GM12878 (cell line): ENCODE measurements at places on chromosomes 5 and 9. TPM values are rescaled to one million over a fixed set of nuclear protein-coding genes. Genes with fewer than 3 reads are reported as not detected.

The NOXA1 gene
- total RNA-seq = not detected in 2 replicates

The GLIPR2 gene
- 2.6 and 3.5 TPM in 2 replicates for total RNA-seq

The CTSL gene
- 0.72 TPM in 1 of 2 replicates, not detected in the other for total RNA-seq

The PARP8 gene
- total RNA-seq = 34.5 and 37.0 TPM in 2 replicates

DNA sequence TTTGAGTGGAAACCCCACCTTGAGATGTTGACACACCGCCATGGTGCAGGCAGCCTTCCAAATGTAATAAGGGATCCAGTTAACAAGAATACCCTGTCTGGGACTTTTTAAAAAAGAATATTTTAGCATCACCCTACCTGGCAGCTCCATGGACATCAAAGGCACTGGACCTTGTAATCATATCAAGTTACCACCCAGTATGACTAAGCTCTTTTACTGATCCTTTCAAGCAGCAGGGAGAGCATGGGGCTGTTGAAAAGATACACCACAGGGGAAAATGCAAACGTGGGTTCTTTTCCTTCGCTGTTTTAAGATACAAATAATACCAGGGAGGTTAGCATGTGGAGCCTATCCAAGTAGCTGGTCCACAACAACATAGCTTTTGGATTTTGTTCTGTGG, 211.2 kb downstream of the SAXO1 start:
- DNase-seq = no peak

DNA sequence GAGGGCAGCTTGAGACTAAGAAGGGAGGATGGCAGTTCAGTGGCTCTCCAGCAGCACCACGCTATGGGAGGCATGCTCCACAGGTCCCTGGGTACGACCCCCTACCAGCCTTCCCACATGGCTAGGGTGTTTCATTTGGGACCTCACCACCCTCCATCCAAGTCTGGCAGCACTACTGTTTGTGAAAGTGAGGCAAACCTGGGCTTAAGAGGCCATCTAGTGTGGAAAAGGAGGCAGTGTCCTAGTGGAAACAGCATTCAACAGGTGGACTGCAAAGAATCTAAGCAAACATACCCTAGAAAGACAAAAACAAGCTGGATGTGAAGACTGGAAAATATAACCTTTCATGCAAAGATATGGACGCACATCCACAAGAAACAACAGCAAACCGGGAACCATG, 4.8 kb upstream of the C5orf47 start:
- no peak for DNase-seq

DNA sequence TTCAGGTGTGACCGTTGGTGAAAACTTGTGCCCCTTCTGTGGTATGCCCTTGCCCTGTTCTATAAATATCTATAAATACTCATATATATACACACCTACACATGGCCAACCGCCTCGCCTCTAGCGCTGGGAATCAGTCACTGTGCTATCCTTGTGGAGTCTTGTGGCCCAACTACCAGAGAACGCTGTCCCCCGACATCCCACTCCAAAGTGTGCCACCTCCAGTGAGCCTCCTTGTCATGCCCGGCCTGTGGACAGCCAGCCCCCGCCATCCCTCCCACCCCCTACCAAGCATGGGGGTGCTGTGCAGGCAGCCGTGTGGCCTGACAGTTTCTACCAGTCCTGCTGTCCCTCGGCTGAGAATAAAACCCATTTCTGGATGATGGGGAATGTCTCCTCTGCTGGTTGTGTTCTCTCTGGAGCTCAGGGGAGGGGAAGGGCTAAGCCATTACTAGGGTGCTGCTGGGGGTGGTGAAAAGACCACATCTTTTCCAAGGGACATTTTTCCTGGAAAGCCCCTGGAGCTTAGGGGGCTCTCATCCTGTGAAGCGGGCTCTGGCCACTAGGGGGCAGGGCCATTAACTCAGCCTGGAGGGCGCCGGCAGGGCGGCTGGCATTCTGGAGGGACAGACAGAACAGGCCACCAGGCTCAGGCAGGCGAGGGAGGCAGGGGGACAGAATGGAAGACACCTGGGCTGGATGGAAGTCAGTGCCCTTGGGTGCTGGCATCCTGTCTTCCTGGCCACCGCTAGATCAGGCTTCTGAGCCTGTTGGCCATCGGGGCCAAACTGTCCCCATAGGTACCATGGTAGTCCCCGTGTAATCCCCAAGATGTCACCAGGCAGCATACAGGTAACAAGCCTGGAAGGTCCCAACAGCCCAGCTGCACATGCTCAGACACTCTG, 20.7 kb downstream of the GOLGA2 start:
- no peak for DNase-seq

- DNase-seq = no peak
These were observed 171.7 kb downstream of the C9orf152 start for GRCh38 chr9:110036286-110036685.

DNA sequence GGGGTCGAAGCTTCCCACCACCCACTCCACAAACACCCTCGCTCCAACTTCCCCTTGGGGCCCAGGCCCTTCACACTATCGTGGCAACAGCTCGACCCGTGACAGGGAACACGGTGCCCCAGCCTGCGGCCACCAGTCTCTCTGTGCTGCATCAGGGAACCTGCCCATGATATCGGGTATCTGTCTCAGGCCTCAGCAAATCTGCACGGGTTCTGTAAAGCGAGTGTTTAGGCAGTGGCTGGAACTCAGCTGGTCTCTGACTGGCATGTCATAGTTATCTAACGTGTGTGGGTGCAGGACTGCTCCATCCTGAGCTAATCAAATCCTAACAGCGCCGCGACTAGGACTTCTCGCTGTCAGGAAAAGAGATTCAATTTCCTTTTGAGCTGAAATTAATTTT, 42.9 kb downstream of the DBH start:
- DNase-seq = no peak

GRCh38 chr5:10499776-10500175, 58.1 kb downstream of the ROPN1L start:
- no peak for DNase-seq

DNA sequence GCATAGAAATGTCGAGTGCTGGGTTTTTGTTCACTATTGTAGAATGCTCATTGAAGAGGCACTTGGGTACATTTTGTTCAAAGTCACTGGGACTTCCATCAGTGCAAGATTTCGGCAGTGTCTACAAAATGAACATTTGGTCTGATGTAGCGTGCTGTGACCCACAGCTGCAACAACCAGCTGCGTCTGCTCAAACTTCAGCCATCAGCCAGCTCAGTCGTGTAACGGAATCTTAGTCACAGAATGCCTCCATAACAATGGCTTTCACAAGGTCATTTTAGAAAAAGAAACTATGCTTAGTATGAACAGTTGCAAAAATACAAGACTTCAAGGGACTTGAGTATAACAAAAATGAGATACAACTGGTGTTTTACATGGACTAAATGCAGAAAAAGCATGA, 828.1 kb upstream of the GRAMD2B start:
- DNase-seq = no peak
